ENCODE measurements at places on chromosomes 12 and 14.

DNA sequence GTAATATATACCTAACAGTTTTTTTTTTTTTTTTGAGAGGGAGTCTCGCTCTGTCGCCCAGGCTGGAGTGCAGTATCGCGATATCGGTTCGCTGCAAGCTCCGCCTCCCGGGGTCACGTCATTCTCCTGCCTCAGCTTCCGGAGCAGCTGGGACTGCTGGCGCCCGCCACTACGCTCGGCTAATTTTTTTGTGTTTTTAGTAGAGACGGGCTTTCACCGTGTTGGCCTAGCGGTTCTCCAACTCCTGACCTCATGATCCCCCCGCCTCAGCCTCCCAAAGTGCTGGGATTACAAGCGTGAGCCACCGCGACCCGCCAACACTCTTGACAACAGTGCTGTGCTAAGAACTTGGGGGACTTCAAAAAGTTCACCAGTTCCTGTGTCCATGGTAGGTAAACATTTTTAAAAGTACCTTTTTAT lies 63.5 kb downstream of the FOXG1 start:
- no peak for DNase-seq

DNA sequence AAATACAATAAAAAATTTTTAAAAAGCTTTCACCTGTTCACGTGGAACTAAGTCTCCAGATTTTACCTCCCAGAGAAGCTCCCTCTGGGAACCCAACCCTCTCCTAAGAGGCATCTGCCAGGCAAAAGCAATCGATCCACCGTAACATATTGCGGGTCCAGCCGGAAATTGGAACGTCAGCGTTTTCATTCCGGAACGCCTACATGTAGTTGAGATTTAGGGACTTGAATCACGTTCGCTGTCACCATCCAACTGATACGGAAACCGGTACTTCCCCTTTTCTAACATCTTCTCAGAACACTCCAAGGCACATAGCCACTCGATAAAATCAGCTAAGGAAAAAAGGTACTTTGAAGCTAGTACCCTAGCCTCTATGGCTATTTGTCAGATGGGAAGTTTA lies 70.3 kb downstream of the COX16 start:
- no peak for DNase-seq

DNA sequence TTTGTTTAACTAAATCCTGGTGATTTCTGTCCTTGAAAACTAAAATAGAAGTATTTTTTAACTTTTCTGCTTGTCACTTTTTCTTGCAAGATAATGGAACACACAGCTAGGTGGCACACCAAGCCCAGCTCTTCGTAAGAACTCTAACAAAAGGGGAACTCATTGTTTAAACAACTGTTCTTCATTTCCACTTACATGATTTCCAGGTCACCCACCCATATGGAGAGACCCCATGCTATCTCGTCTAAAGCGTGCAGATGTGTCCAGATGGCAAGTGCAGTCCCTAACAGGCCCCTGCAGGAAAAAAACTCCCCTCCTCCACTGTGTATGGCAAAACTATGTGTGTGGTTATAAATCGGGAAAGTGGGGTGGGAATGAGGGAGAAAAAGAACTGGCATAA lies 43.3 kb upstream of the NT5DC3 start:
- peak; percentile 65 for DNase-seq

- no peak for DNase-seq
These were observed 153.0 kb upstream of the MYL2 start for GRCh38 chr12:111073370-111073769.

DNA sequence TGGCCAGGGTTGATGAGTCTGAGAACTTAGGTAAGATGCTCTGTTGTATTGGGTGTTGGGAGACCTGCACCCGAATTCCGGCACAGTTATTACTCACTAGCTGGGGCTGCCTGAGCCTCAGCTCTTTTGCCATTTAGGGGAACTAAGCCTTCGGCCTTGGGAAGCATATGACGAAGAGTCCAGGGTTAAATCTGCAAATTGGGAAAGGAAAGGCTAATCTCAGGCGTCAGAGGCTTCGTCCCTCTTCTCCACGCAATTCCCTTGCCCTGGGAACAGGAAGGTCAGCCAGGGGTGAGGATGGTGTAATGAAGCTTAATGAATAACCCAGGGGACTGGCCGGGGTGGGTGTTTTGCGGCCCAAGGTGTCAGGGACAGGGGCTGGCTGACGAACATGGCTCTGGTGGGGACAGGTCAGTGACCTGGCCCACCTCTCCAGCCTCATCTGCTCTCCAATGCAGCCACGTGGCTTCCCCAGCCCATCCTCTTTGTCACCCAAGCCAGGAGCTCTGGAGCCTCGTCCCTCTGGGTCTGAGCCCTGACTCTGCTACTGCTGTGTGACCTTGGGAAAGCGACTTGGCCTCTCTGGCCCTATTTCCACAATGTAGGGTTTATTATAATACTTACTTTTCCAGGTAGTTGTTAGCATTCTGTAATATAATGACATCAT lies 3.8 kb upstream of the SDSL start:
- DNase-seq: no peak

- DNase-seq: no peak
These were observed 9.6 kb downstream of the ATXN7L3B start for GRCh38 chr12:74547249-74547648.

DNA sequence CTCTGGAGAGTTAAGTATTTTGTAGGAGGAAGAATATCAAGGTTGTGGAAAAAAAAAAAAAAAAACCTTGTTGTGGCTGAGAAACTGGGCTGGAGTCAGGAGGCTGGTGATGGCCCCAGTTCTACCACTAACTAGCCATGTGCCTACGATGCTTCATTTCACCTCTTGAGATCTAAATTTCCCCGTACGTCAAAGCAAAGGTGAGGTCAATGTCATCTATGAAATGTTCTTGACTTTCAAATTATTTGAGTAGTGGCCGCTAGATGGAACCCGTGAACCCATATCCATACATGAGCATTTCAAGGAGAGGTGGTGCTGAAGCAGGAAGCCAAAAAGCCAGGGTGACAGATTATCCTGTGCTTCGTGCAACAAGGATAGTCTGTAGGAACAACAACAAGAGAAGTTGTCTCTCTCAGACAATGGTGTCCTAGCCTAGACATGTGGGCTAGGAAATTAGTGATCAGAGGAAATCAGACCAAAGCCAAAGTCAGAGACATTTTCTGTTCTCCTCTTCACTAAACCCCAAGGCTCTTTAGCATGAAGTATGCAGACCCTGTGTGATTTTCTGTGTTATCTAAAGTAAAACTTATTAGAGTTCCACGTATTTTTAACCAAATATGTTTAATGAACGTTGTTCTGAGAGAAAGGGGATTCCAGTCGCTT lies 95.5 kb upstream of the ETV6 start:
- DNase-seq: peak; percentile 69

- DNase-seq: no peak
These were observed 83.5 kb downstream of the PPHLN1 start for GRCh38 chr12:42409471-42409870.

- peak; percentile 55 for DNase-seq
These were observed 13.1 kb downstream of the JDP2 start for GRCh38 chr14:75440733-75441477.

GRCh38 chr14:98494582-98494981 lies 777.4 kb downstream of the BCL11B start:
- no peak for DNase-seq

DNA sequence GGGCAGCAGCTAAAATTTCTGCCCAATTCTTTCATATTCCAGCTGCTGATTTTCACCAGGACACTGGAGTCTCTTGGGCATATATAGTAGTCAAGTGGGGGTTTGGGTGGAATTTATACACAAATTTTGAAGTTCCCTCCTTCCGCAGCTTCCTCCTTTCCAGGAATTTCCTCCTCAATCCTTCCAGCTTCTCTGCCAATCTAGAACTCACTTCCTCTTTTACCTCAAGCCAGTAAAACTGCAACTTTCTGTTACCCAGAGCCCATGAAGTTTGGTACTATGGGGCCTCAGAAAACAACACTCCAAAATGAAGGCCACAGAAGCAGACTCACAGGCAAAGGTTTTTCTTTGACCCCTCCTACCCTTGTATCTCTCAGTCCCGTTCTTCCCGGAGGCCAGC lies 51.7 kb upstream of the G2E3 start:
- DNase-seq: no peak

GRCh38 chr12:101781834-101782233 lies 42.6 kb upstream of the SYCP3 start:
- no peak for DNase-seq

DNA sequence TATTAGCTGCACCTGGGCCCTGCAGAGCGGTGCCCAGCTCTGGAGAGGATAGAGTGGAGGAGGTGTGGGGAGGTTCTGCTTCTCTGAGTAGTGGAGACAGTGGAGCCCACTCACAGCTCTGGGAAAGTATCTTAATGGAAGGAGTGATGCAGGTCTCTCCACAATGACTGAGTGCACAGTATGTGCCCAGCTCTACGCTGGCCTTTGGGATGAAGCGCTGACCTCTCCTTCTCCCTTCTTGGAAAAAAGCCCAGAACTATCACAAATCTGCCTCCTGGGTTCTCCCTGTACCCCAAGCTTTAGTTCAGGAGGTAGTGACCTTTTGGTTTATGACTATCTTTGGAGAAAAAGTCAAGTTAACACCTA lies 495 bp upstream of the KRT3 start:
- no peak for DNase-seq

GRCh38 chr14:65312859-65313258 lies 99.7 kb upstream of the FUT8 start:
- no peak for DNase-seq

DNA sequence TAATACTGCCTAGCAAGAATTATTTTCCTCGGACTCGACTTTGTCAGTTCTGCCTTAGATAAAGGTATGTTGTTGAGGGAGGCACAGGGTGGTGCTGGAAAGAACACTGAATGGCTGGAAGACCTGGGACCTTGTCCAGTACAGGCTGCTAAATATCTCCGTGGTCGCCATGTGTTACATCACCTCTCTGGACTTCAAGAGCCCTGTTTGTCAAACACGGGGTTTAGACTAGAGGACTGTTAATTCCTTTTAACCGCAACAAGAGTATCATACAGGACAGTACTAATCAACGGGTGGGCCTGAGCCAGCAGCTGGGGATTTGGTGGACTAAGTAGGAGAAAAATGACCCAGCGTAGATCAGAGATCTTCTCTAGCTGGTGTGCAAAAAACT lies 476.3 kb downstream of the LRIG3 start:
- peak; percentile 62 for DNase-seq

DNA sequence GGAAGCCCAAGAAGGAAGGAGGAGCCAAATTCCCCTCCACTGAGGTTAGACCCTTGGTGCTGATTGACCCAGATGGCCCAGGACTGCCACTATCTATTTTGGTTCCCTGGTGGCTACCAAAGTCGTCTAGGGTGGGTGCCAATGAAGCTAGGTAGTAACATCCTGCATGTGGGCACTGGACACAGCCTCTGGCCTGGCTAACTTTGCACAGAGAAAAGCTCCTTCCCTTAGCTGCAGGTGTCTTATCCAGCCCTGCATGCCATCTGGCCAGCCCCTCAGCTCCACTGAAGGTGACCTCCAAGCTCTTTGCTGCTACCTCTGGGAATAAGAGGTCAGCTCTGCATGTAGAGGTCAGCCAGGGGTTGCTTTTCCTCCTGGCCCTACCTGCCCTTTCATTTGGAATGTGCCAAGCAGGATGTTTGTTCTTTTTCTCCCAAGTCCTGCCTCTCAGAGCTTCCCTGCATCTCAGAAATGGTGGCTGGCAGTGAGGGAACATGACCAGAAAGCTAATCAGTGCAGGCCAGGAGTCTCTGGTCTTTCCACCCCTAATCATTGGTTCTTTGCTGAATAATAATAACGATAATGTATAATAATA lies 34.0 kb downstream of the JDP2 start:
- DNase-seq: no peak

DNA sequence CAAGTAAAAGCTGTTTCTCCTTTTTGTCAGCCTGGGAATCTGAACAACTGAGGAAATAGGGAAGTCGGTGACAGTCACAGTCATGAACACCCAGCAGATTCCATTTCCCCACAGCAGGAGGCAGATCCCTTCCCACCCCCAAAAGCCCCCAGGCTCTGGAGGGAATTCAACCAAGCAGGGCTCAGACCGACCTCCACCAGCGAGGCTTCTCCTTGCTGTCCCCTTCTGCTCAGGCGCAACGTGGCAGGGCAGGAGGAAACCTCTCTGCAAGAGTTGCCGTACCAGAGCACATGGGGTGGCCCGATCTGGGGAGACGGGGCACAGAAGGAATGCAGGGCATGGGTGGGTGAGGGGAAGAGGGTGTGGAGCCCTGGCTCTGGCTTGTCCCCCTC lies 319 bp downstream of the GALNT6 start:
- DNase-seq: peak; percentile 72

DNA sequence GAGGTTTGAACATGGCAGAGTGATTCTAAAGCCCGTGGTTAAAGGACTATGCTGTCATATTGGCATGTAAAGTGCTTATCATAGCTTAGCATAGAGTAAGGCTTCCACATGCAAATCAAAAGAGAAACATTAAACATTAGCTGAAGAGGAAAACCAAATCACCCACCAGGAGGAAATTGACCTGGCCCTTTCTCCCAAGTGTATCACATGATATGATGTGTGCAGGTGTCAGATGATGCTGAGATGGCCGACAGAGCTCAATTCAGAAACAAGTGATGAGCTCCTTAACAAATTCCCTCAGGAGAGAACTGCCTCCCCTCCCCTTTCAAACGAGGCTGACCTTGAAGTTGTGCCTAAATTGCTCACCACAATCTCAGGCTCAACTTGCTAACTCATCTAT lies 217.1 kb upstream of the BTG1 start:
- no peak for DNase-seq

- no peak for DNase-seq
These were observed 751.1 kb downstream of the TMEM121 start for GRCh38 chr14:106277503-106277902.

DNA sequence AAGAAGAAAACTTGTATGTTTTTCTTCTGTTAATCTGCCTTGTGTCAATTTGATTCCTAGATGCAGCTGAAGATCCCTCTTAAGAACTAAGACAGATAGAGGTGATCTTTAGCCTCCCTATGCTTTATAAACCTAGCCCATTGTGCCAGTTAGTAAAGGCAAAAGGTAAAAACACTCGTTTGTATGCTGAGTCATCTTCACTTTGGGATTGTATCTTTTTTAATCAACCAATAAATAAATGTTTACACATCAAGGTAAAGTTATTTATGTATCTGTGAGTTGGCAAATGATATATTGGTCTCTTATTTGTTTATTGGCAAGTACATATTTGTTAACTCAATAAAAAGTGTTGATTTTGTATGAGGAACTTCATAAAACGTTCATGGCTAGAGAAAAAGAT lies 165.9 kb upstream of the AMIGO2 start:
- no peak for DNase-seq

GRCh38 chr12:4909410-4909733 lies 333 bp upstream of the KCNA1 start:
- no peak for DNase-seq

GRCh38 chr14:63478437-63478852 lies 64.7 kb downstream of the PPP2R5E start:
- DNase-seq: no peak

All from EH (cell line).